ENCODE measurements at places on chromosomes 2 and 18.

DNA sequence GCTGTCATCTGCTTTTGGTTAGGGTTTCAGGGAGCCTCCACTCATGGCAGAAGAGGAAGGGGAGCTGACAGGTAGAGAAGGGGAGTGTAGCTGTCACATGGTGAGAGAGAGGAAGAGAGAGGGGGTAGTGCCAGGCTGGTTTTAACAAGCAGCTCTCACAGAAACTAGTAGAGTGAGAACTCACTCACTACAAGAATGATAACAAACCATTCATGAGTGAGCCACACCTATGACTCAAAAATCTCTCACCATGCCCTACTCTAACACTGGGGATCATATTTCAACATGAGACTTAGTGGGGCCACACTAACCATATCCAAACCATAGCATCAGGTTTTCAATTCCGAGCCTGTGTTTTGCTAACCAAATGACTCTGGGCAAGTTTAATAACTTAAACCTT, 274.9 kb upstream of the VWC2L start:
- DNase-seq = no peak

DNA sequence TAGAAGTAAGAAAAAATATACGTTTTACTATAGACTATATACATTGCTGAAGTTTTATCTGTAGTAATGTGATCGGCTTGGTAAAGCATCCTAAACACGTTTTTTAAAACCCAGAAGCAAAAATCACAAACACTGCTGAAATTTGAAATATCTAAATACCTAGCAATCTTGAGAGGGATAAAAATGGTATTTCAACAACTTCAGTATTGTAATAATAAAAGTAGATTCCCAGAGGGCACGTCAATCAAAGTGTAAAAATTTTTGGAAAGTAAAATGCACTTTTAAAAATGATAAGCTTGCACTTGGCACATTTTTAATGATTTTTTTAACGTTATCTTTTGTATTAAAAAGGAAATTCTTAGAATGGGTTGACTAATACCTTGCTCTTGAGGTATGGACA, 1.6 kb downstream of the ZC3H6 start:
- no peak for DNase-seq

DNA sequence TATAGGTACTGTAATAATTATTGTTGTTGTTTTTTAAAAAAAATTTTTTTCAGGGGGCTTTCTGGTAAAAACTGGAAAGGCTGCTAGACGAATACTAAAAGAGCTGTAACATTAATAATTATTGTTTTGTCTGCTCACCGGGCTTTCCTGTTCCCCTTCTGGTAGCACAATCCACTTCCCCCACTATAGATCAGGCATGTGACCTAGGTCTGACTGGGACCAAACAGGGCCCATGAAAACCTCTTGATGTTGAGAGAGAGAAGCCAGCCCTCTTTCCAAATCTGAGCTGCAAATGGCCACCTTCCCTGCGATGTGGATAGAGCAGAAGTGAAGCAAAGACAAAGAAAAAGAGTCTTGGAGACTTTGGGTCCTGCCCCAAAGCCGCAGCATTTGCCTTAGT, 23.4 kb downstream of the SH2D6 start:
- no peak for DNase-seq

GRCh38 chr2:200416878-200417277, 93.0 kb downstream of the KCTD18 start:
- no peak for DNase-seq

DNA sequence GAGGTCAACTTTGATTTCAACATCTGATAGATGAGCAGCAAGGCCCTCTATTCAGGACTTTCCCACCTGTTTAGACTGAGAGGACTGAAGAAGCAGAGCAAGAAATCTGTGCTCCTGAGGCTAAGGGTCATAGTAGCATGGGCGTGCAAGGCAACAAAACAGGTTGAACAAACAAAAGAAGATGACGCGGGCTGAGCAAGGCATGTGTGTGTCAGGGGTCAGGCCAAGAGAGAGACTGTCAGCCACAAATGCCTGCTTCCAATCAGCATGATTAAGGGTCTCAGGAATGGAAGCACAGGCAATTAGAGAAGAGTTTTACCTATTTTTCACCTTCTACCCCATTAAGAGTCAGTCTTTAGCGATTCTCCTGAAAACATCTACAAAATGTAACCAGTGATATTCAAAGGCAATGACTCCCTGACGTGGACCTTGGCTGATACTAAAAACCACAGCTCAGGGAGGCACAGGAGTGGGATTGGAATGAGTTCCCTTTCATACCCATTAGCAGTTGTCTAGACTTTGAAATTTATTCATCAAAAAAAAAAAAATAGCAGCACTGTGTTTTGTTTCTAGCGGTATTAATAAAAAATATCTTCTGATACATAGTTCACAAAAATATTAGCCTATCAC, 81.9 kb downstream of the DYNAP start:
- no peak for DNase-seq

DNA sequence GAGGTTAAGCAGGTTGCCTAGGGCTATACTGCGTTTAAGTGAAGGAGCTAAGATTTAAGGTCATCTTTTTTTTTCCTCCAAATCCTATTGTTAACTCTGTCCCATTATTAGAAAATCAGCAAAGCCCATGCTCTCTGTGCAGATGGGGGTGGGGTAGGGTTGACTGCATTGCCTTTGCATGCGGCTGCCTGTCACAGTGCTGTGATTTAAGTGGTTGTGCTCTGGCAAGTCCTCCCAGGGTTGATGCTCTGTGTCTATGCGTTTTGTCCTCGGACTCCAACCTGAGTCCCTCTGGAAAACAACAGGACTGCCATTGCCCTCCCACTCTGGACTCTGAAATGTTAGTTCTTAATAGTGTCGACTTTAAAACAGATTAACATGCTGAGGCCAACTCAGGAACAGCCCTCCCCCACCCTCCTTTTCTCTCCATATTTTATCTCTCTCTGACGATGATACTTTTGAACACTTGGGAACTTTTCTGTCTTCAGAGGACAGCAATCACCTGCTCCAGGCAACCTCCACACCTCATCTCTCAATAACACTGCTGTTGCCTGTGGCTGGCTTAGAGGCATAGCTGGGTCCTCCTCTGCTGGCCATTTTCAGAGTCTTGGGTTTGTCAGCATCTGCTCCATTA, 5.8 kb downstream of the FHOD3 start:
- DNase-seq = no peak

GRCh38 chr2:38438133-38438882, 61.2 kb upstream of the ATL2 start:
- no peak for DNase-seq

GRCh38 chr2:157076526-157077161, 180.9 kb upstream of the GALNT5 start:
- no peak for DNase-seq
